Left lung (tissue), 14 donors: ENCODE measurements at places on chromosomes 16 and 17. TPM values are rescaled to one million over a fixed set of nuclear protein-coding genes. Genes with fewer than 3 reads are reported as not detected.

Gene RCVRN
- polyA plus RNA-seq: 0.35 TPM

Gene OR2C1
- polyA plus RNA-seq: 0.20 TPM

Gene PTX4
- polyA plus RNA-seq: not detected

Gene CRHR1
- polyA plus RNA-seq: not detected

Gene ZNF287
- 9.9 TPM for polyA plus RNA-seq

Gene PLA2G10
- polyA plus RNA-seq: 0.60 TPM

DNA sequence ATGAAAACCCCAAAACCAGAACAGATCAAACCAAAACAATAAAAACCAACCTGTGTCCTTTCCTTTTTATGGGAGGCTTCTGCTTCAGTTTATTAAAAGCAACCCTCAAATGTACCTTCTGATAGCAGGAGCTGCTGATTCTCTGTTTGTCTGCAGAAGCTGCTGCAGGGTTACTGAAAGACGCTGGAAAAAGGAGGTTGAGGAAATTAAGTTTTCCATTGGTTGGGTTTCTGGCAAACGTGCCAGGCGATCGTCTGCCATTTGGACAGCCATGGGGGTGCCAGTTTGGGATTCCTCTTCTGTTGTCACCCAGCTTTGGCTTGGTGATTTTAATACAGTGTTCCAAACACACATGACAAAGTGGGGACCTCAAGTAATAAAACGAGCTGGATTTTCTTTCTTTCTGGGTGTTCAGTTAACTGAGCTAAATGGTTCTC is 185.4 kb upstream of the ZFHX3 start:
- no peak for DNase-seq

DNA sequence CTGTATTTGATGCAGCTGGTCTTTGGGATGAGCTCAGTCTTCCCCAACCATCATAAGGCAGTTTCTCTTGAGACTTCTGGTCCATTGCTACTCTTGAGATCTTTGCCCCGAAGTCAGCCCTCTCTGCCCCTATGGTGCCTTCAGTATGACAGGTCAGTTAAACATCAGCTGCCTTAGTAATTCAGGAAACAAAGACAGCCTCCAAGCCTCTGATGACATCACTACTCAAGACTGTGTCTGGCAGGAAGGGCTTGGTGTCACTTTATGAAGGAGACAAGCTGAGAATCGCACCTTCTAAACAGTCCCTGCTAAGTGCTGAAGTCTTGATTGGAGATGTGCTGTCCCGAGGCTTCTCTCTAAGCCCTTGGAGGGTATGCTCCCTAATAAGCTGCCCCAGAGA is 104.9 kb upstream of the TBX2 start:
- DNase-seq: no peak

GRCh38 chr16:12833926-12834325 is 30.2 kb upstream of the CPPED1 start:
- DNase-seq: no peak

- no peak for DNase-seq
These were observed 83.3 kb downstream of the GSG1L start for GRCh38 chr16:27980076-27980775.

GRCh38 chr16:27182906-27183405 is 20.4 kb upstream of the KDM8 start:
- no peak for DNase-seq

- DNase-seq: no peak
These were observed 185.6 kb upstream of the TNRC6C start for GRCh38 chr17:77772899-77773358.

- no peak for DNase-seq
These were observed 230.7 kb upstream of the CDH5 start for GRCh38 chr16:66135838-66136237.

DNA sequence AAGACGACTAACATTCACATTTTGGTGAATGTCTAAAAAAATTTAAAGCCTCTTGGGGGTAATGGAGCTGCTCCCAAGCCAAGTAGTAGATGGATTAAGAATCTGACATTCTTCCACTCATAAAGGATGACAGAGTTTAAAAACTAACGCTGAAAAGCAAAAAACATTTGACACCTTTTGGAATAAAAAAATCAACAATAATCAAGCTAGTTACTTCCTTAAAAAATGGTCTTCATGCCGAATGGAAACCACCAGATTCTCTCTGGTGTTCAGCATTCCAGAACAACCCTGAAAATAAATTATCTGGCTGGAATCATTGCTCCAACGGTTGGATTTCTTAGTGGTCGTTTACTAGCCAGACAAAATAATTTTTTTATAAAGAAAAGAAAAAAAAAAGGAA is 18.0 kb downstream of the HLF start:
- no peak for DNase-seq

- no peak for DNase-seq
These were observed 48.8 kb upstream of the CLEC19A start for GRCh38 chr16:19236561-19237209.

DNA sequence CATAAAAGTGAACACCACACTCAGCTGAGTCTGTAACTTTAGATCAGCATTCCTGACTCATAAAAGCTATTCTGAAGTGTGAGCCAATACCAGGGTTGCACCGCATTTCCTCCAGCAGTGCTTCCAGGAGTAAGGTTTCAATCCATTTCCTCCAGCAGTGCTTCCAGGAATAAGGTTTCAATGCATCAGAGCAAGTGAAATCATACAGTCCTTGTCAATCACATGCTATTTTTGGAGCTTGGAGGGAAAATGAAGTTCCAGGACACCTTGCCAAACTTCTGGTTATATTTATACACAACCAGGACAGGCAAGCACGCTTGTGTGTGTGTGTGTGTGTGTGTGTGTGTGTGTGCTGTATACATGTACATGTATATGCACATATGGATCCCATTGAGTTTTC is 327.6 kb downstream of the GRIN2A start:
- DNase-seq: no peak

- peak; percentile 62 for DNase-seq
These were observed 101.3 kb upstream of the CHMP6 start for GRCh38 chr17:80890196-80890920.

DNA sequence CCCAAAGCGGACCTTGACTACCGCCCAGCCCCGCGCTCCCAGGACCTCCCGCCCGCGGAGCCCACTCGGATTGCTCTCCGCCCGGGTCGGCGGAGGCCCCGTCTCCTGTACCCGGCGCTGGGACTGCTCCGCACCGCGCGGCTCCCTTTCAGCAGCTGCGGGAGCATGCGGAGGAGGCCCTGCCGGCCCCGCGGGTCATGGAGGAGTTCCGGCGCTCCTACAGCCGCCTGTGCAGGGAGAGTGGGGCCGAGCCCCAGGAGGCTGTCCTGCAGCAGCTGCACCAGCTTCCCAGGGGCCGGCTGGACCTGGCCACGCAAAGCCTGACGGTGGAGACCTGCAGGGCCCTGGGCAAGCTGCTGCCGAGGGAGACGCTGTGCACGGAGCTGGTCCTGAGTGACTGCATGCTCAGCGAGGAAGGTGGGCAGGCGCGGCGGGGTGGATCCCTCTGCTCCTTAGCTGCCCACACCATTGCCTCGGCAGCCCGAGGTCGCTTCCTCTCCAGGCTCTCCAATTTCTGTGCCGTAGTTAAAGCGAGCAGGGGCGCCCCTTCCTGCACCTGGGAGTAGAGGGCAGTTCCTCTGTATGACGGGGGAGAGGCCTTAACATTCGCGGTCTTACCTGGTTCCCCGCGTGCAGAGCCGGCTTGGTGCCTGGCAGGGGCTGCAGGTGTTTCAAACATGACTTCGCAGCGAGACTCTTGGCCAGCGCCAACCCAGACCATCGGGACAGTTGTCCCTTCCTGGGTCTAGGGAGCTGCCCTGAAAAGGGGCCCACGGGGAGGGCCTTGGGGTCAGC is 539 bp downstream of the LRRC45 start:
- DNase-seq: no peak

GRCh38 chr16:64475627-64476351 is 646.1 kb downstream of the CDH11 start:
- DNase-seq: no peak

DNA sequence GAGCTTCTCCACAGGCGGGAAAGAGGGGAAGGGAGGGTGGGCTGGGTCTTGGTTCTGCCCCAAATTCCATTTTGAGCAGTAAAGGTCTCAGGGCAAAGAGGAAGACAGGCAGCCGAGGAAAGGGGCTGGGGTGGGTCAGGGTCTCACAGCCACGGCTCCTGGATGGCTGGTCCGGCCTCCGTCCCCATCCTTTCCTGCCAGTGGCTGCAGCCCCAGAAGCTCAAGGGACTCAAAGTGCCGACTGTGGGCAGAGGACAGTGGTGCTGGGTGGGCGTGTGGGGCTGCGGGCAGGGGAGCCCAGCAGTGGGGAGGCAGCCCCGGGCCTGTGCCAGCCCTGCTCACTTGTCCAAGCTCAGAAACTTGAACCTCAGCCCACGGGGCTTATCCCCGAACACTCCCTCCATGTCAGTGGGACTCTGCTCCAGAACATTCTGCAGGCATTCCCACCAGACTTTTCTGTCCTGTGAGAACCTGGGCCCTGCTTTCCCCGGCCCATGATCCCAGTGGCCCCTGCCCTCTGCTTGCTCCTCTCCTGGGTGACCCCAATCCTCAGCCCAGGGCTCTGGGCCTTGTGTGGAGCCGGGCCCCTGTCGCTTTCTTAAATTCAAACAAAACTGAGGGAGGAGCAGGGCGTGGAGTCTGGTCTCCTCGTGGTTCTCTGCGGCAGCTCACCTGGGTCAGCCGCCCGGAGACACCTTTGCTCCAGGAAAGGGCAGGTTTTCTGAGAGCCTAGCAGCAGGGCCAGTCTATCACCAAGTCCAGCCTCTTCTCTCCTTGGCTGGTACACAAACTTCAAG is 117.8 kb upstream of the METRNL start:
- DNase-seq: no peak

DNA sequence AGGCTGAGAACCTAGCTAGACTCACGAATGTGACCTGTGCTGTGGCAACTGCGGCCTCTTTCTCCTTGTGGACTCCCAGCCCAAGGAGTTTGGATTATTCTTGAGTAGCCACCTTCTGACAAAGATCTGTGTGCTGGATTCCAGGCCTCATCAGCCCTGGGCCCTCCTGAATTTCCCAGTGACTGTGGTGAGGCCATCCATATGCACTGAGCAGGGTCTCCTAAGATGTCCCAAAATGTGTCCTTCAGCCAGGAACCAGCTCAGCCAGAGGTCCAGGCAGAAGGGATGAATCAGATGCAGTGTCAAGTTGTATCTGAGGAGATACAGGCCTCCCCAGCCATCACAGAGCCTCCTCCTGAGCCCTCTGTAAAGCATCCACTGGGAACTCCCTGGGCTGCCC is 124.5 kb downstream of the CCDC182 start:
- DNase-seq: no peak

DNA sequence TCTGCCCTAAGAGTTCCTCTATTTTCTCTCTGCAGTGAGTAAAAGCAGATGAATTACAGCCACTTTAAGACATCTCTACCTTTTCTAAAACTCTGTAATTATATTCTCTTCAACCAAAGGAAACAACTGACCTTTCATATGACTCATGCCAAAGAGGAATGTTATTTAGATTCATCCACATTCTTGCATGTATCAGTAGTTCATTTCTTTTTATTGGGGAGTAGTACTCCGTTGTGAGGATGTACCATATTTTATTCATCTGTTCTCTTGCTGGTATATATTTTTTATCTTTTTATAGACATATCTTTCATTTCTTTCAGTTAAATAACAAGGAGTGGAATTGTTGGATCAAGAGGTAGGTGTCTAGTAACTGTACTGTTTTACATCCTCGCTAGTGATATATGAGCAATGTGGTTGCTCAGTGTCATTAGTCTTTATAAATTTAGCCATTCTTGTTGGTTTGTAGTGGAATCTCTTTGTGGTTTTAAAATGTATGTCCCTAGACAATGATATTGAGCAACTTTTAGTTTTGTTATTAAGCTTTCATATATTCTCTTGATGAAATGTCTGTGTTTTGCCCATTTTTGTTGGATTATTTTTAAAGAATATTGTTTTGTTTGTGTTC is 7.8 kb upstream of the MYH8 start:
- DNase-seq: no peak

GRCh38 chr16:79370736-79371135 is 229.8 kb downstream of the MAF start:
- no peak for DNase-seq

DNA sequence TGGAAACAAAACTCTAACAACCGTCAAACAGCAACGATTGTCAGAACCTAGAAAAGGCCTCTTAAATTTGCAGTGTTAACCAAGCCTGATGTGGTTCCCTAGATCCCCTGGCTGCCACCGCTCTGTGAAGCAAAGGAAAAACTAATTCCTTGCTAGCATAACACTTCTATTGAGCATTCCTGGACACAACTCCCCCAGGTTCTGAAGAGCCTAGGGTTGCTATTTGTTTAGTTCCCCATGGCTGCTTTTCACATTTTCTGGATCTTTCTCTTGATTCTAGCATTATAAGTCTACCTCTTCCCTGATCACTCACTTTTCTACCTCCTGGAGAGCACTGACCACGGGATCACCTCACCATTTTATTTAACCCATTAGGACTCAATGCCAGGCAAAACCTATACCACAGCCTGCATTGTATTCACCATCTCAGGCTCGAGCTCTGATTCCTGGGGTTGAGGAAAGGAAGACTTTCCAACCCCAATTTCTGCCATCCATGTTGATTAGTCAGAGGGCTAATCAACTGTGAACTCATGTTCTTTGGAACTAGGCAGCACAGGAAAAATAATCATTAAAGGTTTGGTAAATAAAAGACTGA is 692 bp upstream of the KCNJ16 start:
- no peak for DNase-seq

GRCh38 chr17:77959126-77959925 is 823 bp downstream of the TNRC6C start:
- DNase-seq: no peak

GRCh38 chr16:84511180-84511800 is 6.8 kb upstream of the MEAK7 start:
- DNase-seq: peak; percentile 92
